ENCODE measurements at places on chromosomes 16 and 17. TPM values are rescaled to one million over a fixed set of nuclear protein-coding genes. Genes with fewer than 3 reads are reported as not detected.

DNA sequence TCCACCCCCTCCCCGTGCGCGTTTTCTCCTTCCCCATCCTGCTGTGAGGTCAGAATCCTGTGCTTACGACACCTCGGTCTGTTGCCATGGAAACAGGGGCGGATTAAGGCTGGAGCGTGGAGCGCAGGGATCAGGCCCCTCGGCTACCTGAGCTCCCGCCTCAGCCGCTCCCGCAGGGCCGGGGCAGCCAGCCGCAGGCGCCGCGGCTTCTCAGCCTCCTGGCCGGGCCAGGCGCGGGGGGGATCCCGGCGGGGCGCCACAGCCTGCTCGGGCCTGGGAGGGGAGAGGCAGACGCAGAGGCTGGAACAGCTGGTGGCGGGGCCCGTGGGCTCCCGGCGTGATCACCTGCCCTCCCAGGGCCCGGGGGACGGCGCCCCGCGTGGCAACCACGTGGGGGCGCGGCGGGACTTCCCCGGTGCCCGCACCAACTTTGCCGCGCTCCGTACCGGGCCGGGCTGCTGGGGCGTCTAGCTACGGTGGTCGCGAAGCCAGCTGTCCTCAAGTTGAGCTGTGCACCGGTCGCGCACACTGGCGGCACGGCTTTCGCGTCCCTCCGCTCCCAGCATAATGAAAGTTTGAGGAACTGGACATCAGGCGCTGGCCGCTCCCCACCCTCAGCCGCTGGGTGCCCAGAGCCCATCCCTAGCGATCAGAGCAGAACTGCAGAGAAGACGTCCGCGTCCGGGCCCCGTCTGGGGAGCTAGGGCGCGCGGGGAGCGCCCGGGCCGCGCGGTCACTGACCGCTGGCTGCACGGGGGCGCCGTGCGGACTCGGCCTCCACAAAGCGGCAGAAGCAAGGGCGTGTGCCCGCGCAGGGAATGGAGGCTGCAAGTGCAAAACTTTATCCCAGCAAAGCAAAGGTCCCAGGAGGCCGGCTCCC, 1.2 kb downstream of the RTN4RL1 start:
- no peak for DNase-seq

Gene NAGS
- 0.54 TPM for total RNA-seq

Gene ABCA10
- 6.9 TPM for total RNA-seq

- DNase-seq = no peak
Observed at GRCh38 chr17:37543637-37544052, 54.0 kb downstream of the DUSP14 start.

DNA sequence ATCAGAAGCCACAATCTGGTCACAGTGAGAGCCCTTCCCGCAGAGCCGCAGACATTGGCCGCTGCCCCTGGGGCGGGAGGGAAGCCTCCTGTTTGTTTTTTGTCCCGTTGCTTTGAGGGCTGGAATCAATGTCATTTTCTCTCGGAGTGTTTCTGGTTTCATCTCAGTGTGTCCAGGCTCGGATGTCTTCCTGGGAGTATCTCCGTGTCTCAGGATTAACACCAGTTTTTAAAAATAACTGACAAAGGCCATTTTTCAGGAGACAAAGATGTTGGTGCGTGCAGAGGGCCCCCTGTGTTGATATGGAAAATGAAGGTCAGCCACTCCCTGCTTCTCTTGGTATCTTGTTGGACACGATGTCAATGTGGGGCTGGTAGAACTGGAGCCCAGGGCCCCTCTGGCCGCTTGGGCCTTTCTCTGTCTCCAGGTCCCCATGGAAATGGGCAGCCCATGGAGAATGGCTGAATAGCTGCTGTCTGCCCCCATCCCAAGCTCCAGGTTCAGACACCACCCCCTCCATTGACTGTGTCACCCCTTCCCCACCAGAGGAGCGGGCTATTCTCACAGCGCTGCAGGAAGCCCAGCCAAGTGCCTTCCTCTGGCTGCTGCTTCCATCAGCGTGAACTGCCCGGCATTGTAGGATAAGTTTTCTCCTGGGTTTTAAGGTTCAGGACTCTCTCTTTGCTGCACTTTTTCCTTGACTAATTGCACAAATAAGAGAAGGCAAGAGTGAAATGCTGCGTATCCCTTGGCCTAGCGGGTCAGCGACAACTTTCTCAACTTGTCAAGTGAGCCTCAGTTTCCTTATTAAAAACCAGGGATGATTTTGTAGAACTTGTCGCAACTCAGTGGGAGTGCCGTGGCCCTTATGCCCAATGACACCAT, 72.2 kb upstream of the METTL9 start:
- DNase-seq = no peak
